Activated CD8-positive, alpha-beta memory T cell treated with anti-CD3 and anti-CD28 coated beads, Interleukin-2, amount 10 ng/mL, durations not matched to agents 7 days and 5 days (primary cell): ENCODE measurements at places on chromosomes 13 and 19. TPM values are rescaled to one million over a fixed set of nuclear protein-coding genes. Genes with fewer than 3 reads are reported as not detected.

The PTH2 gene
- total RNA-seq, result not detected

DNA sequence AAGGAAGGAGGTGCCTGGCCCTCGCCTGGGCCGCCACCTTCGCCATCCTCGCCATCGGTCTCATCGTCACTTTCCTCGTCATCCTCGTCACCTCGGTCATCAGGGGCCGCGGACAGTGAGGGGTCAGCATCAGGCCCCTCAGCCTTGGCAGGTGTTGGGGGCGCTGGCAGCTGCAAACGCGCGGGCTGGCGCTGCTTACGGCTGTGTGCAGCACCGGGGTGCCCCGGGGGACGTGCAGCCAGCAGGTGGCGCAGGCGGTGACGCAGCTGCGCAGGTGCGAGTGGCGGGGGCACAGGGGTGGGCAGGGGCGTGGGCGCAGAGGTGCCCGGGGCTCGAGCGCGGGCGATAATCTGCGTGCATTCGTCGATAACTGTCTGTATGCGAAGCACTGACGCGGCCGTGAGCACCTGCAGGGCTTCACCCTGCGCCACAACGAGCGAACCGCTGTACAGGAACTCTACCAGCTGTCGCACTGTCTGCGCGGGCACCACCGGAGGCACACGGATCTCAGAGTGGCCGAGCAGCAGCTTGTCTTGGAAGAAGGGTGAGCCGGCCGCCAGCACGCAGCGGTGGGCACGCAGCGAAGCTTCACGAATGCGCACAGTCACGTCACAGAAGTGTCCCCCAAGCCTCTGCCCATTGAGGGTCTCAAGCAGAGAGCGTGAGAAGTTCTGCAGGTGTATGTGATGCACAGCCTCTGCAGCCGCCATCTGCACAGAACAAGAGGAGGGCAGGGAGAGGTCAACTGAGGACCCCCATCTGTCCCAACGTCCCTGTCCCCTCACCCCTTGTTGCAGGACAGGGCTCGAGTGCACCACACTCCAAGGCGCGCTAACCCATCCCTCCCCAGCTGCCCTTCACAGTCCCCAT lies 2.4 kb downstream of the ZBTB45 start:
- peaks cover 9% of the 10 kb centered on the region for H3K36me3 ChIP-seq
- H3K27me3 ChIP-seq, result no peaks in the 10 kb centered on the region
- H3K4me1 ChIP-seq, result peaks cover 63% of the 10 kb centered on the region
- no peak overlapping the region for H3K4me3 ChIP-seq
- peak; percentile 40 for DNase-seq

DNA sequence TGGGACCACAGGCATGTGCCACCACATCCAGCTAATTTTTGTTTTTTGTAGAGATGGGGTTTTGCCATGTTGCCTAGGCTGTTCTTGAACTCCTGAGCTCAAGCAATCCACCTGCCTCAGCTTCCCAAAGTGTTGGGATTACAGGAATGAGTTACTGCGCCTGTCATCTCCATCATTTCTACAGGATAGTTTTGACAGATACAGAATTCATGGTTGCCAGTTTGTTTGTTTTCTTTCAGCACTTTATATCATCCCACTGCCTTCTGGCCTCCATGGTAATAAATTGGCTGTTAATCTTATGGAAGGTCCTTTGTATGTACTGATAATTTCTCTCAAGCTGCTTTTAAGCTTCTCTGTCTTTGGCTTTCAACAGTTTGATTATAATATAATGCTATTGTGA lies 165.2 kb downstream of the RNF17 start:
- no peak overlapping the region for H3K27ac ChIP-seq
- DNase-seq, result no peak
- H3K36me3 ChIP-seq, result peaks cover 6% of the 10 kb centered on the region
- peaks cover 33% of the 10 kb centered on the region for H3K27me3 ChIP-seq

DNA sequence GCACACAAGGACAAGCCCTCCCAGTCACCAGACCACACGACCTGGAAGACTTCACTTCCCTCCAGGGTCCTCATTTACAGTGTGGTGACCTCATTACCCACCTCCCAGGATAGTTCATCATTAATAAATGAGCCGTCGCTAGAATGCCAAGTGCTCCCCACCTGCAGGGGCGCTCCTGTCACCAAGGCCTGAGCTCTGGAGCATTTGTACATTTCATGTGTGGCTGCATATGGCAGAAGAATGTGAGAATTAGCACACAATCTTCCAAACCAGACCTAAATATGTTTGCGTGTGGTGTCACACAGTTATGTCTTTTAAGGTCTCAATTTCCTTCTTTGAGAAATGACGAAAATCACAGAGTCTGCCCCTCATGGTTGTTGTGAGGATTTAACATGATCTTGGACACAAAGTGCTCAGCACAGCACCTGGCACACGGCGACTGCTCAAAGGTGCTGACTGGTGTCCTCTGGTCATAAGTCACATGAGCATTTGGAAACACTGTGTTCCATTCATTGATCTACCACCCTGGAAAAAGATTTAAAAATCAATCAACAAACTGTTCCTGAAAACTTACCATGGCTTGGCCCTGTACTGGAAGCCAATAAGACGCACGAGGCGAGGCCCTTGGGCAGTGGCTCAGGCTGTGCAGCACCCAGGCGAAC lies 150.6 kb upstream of the SPACA7 start:
- H3K27me3 ChIP-seq, result no peaks in the 10 kb centered on the region
- H3K4me1 ChIP-seq, result no peaks in the 10 kb centered on the region
- no peak overlapping the region for H3K4me3 ChIP-seq
- DNase-seq, result no peak

The CEACAM6 gene
- not detected for total RNA-seq

- H3K4me1 ChIP-seq, result no peaks in the 10 kb centered on the region
- H3K36me3 ChIP-seq, result peaks cover 2% of the 10 kb centered on the region
- H3K4me3 ChIP-seq, result no peak overlapping the region
- DNase-seq, result no peak
Observed at GRCh38 chr19:21586311-21587116, 81.1 kb downstream of the ZNF429 start.

- no peak overlapping the region for H3K4me3 ChIP-seq
- no peaks in the 10 kb centered on the region for H3K4me1 ChIP-seq
- peaks cover 12% of the 10 kb centered on the region for H3K36me3 ChIP-seq
- H3K27me3 ChIP-seq, result no peaks in the 10 kb centered on the region
- no peak for DNase-seq
Observed at GRCh38 chr19:55689411-55690108, 14.5 kb downstream of the EPN1 start.

The FCER2 gene
- not detected for total RNA-seq

DNA sequence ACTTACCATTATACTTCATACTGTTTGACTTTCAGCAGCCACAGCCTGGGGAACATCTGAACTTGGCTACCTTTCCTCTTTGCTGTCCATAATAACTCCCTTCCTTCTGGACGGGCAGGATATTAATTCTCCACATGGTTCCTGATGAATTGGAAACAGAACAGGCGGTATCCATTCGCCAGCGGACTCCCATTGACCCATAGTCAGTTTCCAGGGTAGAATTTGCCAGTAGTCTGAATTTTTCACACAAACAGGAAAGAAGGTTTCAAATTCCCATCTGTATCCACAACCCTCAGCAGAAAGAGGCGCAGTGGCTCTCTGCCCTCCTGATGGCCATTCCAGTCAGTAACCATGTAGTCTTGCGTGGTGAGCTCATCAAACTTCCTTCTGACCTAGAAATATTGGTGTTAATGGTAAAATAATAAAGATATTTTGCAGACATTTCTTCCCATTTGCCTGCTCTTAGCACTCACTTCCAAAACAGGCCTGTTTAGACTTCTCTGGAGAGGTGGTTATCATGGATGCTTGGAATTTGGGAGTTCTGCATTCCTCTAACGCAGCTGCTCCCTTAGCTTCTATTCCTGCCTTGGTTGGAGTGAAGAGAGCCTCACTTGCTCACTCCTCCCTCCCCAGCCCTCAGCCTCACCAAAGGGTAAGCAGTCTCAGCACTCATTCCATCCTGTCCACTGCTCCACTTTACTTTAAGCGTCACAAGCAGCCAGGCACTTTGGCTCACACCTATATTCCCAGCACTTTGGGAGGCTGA lies 75.0 kb upstream of the OXGR1 start:
- H3K4me1 ChIP-seq, result no peaks in the 10 kb centered on the region
- peaks cover 4% of the 10 kb centered on the region for H3K27me3 ChIP-seq
- H3K36me3 ChIP-seq, result no peaks in the 10 kb centered on the region
- no peak for DNase-seq

GRCh38 chr19:12783849-12784393 lies 7.4 kb upstream of the JUNB start:
- peak overlapping the region; percentile 67 for H3K4me3 ChIP-seq
- no peaks in the 10 kb centered on the region for H3K27me3 ChIP-seq
- DNase-seq, result peak; percentile 65

GRCh38 chr13:25406377-25406776 lies 34.6 kb downstream of the ATP8A2 start:
- H3K4me1 ChIP-seq, result no peaks in the 10 kb centered on the region
- H3K27me3 ChIP-seq, result peaks cover 33% of the 10 kb centered on the region
- DNase-seq, result no peak
- H3K36me3 ChIP-seq, result no peaks in the 10 kb centered on the region
- H3K4me3 ChIP-seq, result no peak overlapping the region
